Substantia nigra (tissue), 51 donors: ENCODE measurements at places on chromosomes 7 and 10.

- DNase-seq, result no peak
Measured at GRCh38 chr10:29608062-29608461, 26.7 kb downstream of the SVIL start.

- DNase-seq, result no peak
Measured at GRCh38 chr10:132972986-132973902, 30.9 kb upstream of the CFAP46 start.

- DNase-seq, result no peak
Measured at GRCh38 chr10:45000138-45000751, 478 bp upstream of the ZNF22 start.

DNA sequence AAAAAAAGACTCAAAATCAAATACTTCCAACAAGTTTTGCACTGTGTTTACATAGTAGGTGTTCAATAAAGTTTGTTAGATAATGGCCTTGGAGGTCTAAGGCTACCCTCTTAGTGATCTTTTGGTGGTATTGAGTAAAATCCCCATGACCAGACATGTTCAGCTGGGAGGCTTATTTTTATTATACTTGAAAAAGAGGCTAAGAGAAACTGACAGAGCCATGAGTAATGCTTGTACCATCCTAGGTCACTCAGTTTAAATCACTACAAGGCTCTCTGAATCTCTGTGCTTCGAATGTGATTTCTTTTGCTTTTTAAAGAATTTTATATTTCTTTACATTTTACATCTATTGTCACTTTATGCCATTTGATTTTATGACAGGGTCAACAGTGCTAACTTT is 90.5 kb downstream of the TWIST1 start:
- DNase-seq, result no peak

DNA sequence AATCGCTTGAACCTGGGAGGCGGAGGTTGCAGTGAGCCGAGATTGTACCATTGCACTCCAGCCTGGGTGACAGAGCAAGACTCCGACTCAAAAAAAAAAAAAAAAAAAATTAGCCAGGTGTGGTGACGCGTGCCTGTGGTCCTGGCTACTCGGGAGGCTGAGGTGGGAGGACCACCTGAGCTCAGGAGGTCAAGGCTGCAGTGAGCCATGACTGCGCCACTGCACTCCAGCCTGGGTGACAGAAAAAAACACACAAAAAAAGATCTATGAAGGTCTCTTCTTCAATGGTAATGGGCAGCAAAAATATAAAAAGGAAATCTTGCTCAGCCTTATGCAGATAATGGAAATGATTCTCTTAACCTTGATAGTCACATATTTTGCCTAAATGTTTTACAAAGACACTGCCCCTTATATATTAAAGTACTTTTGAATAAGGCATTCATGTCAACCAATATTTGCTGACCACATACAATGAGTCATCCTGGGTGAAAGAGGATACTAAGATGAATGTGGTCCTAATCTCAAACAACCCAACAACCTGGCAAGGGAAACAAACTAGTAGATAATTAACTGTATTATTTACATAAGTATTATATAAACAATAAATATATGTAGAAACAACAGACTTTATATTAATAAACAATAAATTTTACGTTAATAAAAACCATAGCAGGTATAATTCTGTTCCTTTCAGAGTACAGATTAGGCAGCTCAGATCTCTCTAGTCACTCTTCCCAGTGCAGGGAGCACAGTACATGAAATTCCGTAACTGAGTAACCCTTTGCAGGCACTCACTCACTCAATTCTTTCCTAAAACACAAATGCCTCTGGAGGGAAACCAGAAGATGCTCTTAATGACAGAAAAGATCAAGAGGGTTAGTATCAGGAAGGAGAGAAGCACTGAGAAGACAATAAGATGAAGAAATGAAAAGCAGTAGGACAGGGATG is 8.1 kb downstream of the TOMM7 start:
- DNase-seq, result no peak

DNA sequence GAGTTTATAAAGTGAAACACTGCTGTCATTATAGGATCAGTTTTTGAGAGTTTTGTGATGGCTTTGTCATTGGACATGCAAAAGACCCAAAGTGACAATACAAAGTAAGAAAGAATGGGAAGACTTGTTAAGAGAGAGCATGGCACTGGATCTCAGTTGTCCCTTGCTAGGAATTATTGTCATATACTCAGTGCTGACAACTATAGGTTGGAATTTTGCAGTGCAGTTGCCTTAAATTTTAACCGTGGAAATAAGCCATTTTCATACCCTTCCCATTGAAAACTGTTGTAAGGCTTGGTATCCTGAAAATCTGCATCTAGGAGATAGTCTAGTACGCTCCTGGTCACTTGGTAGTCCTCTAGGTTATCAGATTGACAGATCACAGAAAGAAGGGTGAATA is 1156.7 kb downstream of the GATA3 start:
- DNase-seq, result no peak

- no peak for DNase-seq
Measured at GRCh38 chr10:97764519-97764931, 7.3 kb downstream of the SFRP5 start.

- DNase-seq, result no peak
Measured at GRCh38 chr7:158588085-158588877, 658 bp upstream of the PTPRN2 start.
